ENCODE measurements at places on chromosomes 3 and 15.
A peak's percentile ranks its signal among the peaks of the same experiment; 100 is the strongest.

DNA sequence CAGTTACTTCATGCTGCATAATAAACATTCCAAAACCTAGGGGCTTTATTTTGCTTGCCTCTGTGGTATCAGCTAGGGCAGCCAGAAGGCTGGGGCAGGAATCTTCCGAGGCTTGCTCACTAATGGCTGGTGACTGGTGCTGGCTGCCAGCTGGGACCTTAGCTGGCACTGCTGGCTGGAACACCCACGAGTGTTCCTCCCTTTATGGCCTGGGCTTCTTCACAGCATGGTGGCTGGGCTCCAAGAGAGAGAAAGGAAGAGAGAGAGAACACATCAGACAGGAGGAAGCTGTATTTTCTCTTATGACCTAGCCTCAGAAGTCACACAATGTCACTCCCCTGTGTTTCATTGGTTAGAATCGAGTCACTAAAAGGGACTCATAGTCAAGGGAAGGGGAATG lies 23.9 kb upstream of the CDCP1 start:
- DNase-seq = no peak

DNA sequence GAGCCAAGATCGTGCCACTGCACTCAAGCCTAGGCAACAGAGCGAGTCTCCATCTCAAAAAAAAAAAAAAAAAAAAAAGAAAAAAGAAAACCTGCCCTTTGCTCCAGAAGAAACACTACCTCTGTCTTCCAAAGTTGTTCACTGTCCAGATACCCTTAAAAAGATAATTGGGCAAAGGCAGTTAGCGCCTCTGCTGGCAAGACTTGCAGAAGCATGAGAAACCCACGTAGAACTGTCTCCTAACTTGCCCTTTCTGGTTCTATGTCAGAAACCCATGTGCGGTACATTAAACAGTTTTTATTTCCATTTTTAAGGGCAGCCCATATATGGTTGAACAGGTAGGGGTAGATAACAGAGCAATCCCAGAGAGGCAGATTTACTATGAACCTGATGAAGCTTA lies 1026.4 kb downstream of the ROBO2 start:
- DNase-seq = no peak

GRCh38 chr3:194255252-194256039 lies 95.7 kb downstream of the CPN2 start:
- no peak for DNase-seq

- no peak for DNase-seq
These were observed 5.8 kb upstream of the SUCNR1 start for GRCh38 chr3:151867666-151868065.

DNA sequence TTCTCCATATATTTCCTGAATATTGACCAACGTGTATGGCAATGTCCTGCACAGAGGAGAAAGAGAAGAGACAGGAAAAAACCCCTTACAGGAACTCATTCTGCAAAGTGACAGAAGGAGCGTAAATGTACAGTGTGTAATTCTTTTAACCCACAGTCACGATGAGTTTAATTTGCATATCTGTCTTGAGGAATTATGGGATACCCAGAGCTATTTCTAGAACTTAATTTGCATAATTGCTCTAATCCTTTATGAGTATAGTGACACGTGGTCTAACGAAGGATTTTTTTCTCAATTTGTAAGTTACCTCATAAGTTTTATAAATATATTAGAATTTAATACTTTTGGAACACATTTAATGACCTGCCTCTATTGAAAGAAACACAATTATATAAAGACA lies 9.8 kb downstream of the GPR27 start:
- no peak for DNase-seq

- DNase-seq = no peak
These were observed 52.6 kb upstream of the TGFBR2 start for GRCh38 chr3:30553641-30554316.

GRCh38 chr3:126982471-126983175 lies at the start of gene PLXNA1:
Gene PLXNA1, plus strand, starts transcription at chr3:126983115. Its CDS starts 5,479 bp downstream, at chr3:126988594.
- peak; percentile 81 for DNase-seq

- no peak for DNase-seq
These were observed 88.1 kb downstream of the ADAMTS9 start for GRCh38 chr3:64599651-64600050.

- no peak for DNase-seq
These were observed 418.8 kb downstream of the OTOL1 start for GRCh38 chr3:161915418-161915750.

DNA sequence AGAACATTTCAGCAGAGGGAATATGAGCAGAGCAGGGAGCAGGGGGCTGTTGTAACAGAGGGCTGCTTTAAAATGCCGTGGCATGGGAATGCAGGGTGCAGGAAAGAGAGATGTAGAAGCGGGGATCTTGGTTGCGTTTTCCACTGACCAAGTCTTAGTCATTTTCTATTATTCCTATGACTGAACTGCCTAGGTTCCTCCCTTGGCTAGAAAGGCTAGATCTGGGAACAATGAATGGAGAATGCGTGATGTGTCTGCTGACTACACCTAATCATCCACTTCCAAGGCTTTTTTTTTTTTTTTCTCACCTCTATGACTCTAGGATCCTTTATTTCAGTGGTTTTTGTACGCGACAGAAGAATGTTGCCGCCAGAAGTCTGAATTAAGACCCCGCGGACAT lies 607.4 kb upstream of the TBL1XR1 start:
- DNase-seq = no peak

- peak; percentile 38 for DNase-seq
These were observed 733 bp downstream of the RNF111 start for GRCh38 chr15:58988006-58988785.

GRCh38 chr15:85443593-85444087 lies 63.2 kb downstream of the AKAP13 start:
- DNase-seq = no peak

DNA sequence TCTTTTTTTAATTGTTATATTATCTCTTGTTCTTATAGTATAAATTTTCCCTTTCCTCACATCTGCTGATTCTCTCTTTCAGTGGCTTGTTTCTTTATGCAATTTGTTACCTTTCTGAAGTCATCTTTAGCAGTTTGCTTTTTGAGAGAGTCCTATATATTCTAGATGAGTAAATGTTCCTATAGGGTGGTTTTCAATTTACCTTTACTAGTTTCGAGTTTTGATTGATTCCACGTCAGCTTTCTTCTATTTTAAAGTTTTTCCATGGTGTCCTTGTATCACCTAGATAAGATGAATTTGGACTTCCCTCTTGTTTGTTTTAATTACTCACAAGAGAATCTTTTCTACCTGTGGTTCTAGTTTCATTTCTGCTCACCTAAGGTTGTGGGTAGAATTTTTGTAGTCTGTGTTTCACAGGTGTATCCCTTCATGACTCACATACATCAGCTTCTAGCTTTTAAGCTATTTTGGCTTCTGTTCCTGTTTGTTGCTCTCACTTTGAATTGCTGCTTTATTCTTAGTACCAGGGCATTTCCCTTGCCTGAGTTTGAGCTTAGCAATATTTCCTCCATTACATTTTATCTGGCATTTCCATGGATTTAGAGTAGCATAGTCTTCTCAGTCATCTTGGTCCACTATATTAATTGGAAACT lies 6.4 kb downstream of the TEX9 start:
- no peak for DNase-seq

- DNase-seq = no peak
These were observed 133.3 kb downstream of the SUCLG2 start for GRCh38 chr3:67521053-67521646.

- no peak for DNase-seq
These were observed 25.2 kb downstream of the IDH3A start for GRCh38 chr15:78174401-78174800.

DNA sequence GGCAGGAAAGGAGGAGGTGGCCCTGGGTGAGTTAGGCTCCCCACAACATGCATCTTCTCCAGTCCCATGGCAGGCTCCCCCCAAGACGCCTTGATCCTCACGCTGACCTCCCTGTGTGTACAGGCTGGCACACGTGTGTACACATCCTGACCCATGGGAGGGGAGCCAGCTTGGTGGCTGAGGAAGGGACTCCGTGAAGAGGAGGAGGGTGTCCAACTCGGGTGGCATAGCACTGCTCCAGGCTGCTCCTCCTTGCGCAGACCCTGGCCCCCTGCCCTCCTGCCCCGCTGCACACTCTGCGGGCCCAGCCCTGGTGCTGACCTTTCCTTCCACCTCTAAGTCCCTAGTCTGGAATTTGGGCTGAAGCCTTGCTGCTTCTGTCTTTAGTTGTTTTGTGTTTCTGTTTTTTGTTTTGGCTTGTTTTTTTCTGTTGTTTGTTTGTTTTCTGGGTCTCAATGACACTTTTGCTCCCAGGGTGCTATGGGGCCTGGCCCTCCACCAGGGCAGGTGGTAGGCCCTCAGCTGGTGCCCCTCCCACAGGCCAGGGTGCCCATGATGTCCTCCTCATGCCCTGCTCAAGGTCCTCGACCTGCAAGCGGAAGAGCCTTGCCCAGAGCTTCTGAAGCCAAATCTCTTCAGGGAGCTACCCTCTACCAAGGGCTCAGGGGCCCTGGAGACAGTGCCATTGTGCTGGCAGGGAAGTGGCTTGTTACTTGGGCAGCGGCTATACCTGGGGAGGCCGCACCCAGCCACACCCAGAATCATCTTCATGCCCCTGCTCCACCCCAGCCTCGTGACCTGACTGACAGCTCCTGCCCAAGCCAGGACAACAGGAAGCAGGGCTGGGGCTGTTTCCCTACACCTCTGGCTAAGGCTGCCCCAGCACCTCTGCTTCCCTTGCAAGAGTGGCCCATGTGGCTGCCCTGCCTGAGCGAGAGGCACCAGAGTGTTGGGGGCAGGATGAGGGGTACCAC lies 5.1 kb downstream of the EPHB3 start:
- DNase-seq = no peak

- no peak for DNase-seq
These were observed 94.3 kb upstream of the AADACL2 start for GRCh38 chr3:151639418-151639740.

DNA sequence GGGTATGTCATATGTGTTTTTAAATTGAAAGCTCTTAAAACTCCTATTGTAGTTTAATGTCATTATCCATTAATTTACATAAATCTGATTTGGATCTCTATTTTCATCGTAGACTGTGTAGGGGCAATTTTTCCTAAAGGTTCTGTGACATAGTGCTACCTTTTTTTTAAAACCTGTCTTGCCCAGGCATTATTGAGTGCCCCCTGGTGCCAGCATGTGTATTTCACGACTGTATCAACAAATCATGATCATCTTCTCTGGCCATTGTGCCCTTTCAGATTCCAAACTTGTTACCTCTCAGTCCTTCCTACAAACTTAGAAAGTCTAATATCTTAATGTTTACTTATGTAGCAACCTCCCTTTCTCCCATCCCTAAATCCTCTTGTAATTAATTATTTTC lies 97.2 kb upstream of the FLNB start:
- DNase-seq = no peak

DNA sequence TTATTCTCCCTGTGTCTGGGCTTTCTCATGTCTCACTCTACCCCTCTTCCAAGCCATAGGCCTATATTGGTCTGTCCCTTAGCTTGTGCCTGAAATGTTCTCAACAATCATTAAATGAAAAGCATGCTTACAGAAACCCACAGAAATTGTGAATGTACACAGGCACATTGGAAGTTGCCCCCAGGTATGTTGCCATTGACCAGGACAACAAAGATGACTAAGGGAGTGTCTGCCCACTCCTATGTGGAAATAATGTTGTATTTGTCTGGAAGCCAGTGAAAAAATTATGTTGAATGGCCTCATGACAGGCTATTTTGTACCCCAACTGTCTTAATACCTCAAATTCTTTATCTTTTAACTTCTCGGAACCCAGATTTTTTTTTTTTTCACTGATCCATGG lies 102.0 kb downstream of the TPRG1 start:
- no peak for DNase-seq

GRCh38 chr3:129695230-129695629 lies 88.8 kb upstream of the PLXND1 start:
- DNase-seq = no peak
